A549 (cell line): ENCODE measurements at places on chromosomes 3 and 15. TPM values are rescaled to one million over a fixed set of nuclear protein-coding genes. Genes with fewer than 3 reads are reported as not detected.
A peak's percentile ranks its signal among the peaks of the same experiment; 100 is the strongest.

FRMD4B gene
- 0.47 to 0.92 TPM (median 0.57 TPM) in 3 replicates for polyA plus RNA-seq

C3orf85 gene
- not detected in 3 replicates for polyA plus RNA-seq

CLDN1 gene
- 33.7 to 48.0 TPM (median 33.9 TPM) in 3 replicates for polyA plus RNA-seq

ALS2CL gene
- polyA plus RNA-seq: 3.3 to 4.0 TPM (median 3.9 TPM) in 3 replicates

DNA sequence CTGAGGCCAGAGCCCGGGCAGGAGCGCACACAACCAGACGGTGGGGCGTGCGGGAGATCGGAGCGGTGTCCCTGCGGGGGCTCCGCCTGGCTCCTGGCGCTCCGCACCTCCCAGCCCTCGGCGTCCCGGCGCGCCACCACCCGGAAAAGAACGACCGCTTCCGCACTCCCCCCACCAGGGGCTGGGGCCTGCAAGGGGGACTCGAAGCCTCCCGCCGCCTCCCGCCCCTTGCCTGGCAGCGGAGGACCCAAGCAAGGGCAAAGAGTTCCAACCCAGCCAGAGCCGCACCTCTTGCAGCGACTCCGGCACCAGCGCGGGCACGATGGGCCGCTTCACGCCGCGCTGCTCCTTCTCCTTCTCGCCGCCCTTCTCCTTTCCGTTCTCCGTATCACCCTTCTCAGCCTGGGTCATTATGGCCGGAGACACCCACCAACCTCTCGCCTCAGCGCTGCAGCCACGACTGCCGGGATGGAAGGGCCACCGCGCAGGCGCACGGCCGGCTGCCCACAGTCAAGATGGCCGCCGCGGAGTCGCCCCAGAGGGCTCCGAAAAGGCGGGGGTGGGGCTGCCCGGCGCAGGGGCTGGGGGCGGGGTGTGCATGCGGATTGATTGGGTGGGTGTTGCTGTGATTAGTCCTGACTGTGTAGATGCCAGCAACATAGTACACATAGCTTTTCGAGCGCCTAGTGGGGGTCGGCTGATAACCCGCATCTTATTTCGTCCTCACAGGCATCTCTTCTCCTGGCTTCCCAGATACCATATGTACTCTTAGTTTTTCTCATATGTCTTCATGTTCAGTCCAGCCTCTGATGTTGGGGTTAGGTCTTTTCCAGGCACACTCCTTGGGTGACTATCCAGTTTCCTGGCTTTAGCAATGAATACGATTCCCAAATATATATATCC lies at the start of gene ACTR8:
ACTR8 (minus strand) TSS at position 462 of the 903 bp plus-strand sequence; CDS start at position 411, 51 bp downstream.
- DNase-seq: peak; percentile 76

- DNase-seq: no peak
These were observed 50.6 kb downstream of the DRD3 start for GRCh38 chr3:114128231-114128630.

- no peak for DNase-seq
These were observed 32.2 kb downstream of the LIPC start for GRCh38 chr15:58463815-58464650.

DNA sequence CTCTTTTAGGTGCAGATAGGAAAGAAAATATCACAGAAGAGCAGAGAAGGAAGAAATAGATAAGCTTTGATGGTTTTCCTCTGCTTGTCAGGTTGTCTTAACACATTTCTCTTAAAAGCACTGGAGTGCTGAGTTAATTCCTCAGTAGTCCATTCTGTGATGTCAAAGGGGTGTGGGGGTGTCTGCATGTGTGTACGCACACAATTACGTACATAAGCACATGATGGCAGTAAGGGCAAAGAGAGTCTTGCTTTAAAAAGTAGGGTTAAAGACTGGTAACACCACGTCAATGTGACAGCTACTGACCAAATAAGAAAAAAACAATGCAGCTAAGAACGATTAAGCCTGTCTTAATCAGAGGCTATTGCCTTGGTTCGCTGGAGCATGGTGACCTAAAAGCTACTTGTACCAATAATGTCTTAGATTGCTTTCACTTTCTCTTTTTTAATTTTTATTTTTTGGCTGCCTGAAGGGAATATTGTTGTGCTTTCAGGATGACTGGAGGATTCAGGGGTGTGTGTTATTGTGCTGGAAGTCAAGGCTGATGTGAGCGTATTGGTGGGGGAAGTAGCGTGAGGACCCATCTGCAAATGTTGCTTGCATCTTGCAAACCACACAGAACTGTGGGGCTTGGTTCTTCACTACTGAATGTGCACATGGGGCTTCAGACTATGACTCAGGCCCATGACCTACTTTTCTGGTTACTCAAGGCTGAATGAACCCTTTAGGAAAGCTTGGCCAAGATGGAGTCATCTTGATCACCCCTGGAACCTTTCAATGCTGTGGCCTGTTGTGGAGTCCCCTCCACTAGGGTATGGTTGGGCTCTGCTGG lies 417.8 kb upstream of the TPM1 start:
- DNase-seq: no peak

GRCh38 chr3:115275896-115276295 lies 128.8 kb upstream of the ZBTB20 start:
- no peak for DNase-seq

DNA sequence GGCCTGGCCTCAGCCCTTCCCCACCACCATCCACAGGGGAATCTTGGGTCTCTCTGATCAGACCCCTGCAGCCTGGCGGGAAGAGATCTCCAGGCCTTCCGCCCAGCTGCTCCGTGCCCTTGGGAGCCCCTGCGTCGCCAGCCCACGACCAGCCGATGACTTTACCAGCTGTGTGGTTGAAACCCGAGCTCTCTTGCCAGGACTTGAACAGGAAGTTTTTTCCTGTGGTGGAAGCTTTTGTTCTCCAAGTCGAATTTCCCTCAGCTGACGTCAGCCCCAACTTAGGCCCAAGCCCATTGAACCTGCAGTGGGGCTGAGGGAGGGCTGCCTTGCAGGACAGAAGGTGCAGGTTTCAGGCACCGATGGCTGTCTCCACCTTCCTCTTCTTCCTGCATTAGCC lies 51.7 kb upstream of the SMAD3 start:
- DNase-seq: no peak

GRCh38 chr3:126676919-126677705 lies 22.2 kb upstream of the TXNRD3 start:
- DNase-seq: no peak
